ENCODE measurements at places on chromosomes 2 and 18.

DNA sequence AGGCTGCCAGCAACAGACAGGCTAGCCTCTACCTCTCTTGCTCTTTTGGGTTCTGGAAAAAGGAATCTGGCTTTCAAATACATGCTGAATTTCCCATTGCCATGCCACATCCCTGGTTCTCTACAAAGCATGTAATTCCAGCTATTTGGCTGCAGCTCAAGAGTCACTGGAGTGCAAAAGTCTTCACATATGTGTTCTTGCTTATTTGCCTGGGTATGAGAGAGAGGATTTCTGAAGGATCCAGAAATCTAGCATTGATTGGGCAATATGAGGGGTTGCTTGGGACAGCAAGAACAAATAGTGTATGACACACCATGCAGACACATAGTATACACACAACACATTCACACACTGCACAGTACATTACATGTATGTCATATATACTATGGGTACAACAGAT lies 30.7 kb upstream of the LGALSL start:
- DNase-seq = no peak

- DNase-seq = no peak
Observed at GRCh38 chr2:122863532-122863931, 1108.1 kb downstream of the TSN start.

- no peak for DNase-seq
Observed at GRCh38 chr2:23283-23682, 23.0 kb downstream of the FAM110C start.

DNA sequence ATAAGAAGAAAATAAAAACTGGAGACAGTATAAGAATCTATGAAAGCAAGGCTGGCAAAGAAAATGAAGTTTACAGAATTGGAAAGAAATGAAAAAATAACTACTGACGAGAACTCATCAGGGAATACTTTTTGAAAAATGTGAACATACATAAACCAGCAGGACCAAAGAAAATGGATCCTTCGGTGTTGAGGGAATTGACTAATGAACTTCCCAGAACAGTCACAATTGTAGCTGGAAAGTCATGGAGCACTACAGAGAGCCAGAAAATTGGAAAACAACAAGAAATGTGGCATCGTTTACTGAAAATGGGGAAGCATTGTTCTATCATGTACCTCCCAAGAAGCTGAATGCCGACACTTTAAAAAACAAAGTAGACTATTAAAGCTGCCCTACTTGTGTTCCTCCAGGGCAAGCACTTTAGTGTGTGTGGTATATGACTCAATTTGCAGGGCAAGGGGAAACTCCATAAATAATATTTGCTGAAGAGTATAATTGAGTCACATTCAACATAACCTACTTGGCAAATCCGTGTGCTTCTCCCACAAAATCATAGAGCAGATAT lies 1221.6 kb upstream of the NRXN1 start:
- DNase-seq = no peak

DNA sequence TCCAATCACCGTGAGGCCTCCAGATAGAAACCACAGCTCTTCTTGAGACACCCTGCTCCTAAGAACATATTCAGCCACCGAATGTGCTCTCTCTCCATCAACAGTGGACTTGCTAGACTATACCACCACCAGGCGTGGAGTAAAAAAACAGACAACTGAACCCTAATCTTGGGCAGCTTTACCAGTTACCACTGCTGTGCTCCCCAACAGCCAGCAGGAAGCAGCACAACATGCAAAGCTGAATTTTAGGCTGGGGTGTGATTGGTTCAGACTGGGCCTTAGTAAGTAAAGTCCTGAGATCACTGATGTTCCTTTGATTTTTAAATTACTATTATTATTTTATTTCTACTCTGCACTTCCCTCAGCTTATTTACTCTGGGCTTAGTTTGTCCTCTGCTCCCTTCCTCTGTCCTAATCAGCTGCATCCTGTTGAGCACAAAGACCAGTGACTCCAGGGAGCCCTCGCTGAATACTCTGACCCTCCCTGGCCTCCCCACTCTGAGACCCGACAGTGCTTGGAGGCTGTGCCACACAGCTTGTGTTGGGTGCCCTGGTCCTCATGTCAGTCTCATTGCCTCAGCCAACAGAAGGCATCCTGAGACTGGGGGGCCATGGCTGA lies 21.9 kb downstream of the MRPL35 start:
- DNase-seq = peak; percentile 18

GRCh38 chr2:100822587-100823248 lies 2.8 kb downstream of the NPAS2 start:
- no peak for DNase-seq

- DNase-seq = no peak
Observed at GRCh38 chr2:230306474-230306873, 20.5 kb upstream of the SP140L start.

DNA sequence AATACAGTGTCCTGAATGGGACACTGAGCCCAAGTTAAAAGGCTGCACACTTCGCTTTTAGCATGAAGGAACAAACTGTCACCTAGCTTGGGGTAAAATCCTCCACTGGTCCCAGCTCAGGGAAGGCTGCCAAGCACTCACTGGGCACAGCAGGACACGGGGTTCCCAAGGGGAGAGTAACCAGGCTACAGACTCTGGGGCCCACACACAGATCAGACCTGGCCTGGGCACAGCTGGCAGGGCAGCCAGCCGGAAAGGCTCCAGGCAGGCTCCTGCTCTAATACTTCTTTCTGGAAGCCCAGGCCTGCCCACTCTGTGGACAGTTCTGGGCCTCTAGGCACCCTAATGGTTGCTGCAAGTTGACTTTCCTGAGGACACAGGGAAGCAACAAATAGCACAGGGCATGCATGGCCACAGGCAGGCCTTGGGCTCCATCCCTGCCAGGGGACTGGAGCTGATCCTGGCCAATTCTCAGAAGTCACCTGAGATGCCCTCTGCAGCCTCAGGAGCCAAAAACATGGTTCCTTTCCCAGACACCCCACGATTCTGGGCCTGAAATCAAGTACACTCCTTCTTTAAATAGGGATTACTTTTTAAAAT lies 18.7 kb upstream of the SULT1C3 start:
- DNase-seq = peak; percentile 8

GRCh38 chr18:7872569-7872968 lies 305.5 kb downstream of the PTPRM start:
- no peak for DNase-seq

- DNase-seq = no peak
Observed at GRCh38 chr2:60925994-60926740, 44.8 kb downstream of the REL start.
